SW480 (cell line): ENCODE measurements at places on chromosomes 16 and 17.

DNA sequence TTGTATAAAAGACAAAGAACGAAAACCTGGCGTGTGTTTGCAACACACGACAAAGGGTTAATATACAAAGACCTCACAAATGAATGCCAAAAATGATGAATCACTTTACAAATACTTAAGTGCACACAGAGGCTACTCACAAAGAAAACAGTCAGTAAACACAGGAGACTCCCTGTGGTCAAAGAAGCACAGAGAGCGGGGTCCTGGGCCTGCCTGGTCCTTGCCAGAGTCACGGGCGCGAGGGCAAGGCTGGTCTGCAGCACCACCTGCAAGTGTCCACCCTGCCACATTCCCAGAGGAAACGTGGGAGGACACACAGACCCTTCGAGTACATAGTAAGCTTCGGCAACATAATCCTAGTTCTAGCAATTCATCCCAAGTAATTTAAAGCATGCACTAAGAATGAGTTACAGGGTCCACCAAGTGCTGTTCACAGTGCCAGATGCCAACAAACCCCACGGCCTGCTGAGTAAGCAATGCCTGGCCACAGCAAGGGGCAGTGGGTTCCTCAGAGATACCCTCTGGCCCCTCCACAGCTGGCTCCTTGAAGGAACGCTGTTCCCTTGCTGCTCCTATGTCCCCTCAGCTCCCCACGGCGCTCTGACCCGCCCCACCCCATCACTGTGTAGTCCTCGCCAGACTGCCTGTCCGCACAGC lies 24.6 kb upstream of the FAAP100 start:
- DNase-seq: peak; percentile 28

DNA sequence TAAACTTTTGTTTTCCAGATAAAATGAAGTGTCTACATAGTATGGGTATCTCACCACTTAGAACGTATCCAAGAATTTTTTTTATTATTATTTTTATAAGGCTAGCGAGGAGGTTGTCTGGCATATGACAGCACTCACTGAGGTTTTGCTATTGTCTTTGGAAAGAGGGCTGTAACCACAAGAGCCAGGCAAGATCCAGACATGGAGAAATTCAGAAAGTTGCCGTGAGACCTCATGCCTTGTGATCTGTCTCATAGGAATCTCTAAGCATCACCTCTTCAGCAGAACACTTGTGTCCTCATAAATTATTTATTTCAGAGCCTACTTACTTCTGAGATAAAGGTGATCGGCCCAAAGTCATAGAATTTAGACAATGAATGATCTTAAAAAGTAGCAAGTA lies 410.8 kb downstream of the CDH11 start:
- DNase-seq: no peak

- DNase-seq: no peak
These were observed 26.4 kb downstream of the ADCY9 start for GRCh38 chr16:4089811-4090301.

- no peak for DNase-seq
These were observed 26.3 kb downstream of the PMP22 start for GRCh38 chr17:15238676-15239422.
